Renal cortical epithelial cell (primary cell): ENCODE measurements at places on chromosomes 5 and 9. TPM values are rescaled to one million over a fixed set of nuclear protein-coding genes. Genes with fewer than 3 reads are reported as not detected.

GRCh38 chr5:56465769-56466135 lies 232.6 kb upstream of the ANKRD55 start:
- no peak for DNase-seq

Gene PDGFRB
- 0.30 and 0.52 TPM in 2 replicates for total RNA-seq

- DNase-seq, result no peak
These were observed 48.6 kb downstream of the DUSP1 start for GRCh38 chr5:172722327-172722815.

Gene ECM2
- total RNA-seq, result 0.20 TPM in 1 of 2 replicates, not detected in the other

Gene BHMT2
- 20.3 and 34.6 TPM in 2 replicates for total RNA-seq

DNA sequence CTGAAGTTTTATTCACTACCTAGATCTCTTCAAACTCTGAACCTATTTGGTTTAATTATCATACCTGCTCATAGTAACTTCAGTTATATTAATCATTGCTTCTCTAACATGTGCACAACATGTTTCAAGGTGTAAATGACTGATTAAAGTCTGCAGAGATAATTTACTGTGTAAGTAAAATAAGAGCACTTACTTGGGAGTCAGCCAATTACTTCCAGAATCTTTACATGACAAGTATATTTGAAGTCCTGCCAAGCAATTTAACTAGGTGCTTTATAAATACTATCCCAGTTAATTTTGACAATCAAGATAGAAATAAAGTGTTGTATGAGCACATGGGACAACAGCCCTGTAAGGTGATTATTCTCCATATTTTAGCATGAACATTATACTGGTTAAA lies 109.9 kb downstream of the RFX3 start:
- no peak for DNase-seq

GRCh38 chr9:91143642-91144041 lies 218.1 kb downstream of the AUH start:
- DNase-seq, result no peak

Gene NR5A1
- not detected in 2 replicates for total RNA-seq
